Hippocampal formation (tissue), 2 donors: ENCODE measurements at places on chromosomes 3 and 15.

GRCh38 chr3:46659285-46659684, 34.2 kb downstream of the ALS2CL start:
- no peak for DNase-seq

GRCh38 chr3:187855131-187855530, 109.9 kb upstream of the BCL6 start:
- no peak for DNase-seq

GRCh38 chr3:69388241-69388640, 2.4 kb upstream of the FRMD4B start:
- DNase-seq = no peak

GRCh38 chr3:142861926-142862325, 27.0 kb downstream of the PCOLCE2 start:
- no peak for DNase-seq

- no peak for DNase-seq
These were observed 33.3 kb upstream of the FGD5 start for GRCh38 chr3:14785207-14786155.

DNA sequence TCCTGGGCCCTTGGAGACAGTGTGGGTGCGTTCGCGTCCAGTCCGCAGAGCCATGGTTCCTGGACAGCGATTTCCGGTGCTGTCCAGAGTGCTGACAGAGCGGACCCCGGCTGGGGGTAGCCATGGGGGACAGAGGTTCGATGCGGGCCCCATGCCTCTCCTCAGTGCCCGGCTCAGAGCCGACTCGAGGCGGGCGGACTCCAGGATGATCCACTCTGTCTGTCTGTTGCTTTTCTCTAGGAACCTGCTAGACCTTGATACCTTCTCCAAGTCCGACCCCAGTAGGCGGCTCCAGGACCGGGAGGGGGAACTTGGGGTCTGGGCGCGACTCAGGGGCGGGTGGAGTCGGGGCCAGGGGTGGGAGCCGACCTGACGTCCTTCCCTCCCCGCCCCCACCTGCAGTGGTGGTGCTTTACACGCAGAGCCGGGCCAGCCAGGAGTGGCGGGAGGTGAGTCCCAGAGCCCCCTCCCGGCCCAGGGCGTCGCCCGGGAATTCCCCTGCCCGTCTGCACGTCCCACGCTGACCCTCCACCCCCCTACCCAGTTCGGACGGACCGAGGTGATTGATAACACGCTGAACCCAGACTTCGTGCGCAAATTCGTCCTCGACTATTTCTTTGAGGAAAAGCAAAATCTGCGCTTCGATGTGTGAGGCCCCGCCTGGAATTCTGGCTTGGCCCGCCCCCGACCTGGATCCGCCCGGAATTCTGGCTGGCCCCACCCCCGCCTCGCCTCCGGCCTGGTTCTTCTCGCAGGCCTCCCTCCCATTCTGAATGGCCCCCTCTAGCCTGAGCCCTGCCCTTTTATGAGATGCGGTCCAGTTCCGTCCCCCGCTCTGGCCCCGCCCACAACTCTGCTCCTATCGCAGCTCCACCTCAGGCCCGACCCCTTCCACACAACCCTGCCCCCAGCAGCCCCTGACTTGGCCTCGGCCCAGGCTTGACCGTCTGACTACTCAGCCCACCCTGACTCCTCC, 1.0 kb downstream of the CPNE9 start:
- DNase-seq = no peak
